ENCODE measurements at places on chromosomes 6 and 20.

DNA sequence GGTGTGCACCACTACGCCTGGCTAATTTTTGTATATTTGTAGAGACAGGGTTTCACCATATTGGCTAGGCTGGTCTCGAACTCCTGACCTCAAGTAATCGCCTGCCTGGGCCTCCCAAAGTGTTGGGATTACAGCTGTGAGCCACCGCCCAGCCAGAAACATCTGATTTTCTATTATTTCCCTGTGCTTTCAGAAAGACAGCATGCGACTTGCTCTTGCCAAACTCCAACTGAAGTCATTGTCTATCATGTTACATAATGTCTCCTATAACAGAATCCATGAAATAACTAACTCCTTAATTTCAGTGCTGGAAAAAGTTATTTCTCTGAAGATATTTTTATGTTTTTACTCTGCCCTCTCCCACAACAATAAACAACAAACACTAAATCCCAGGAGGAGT is 8.5 kb downstream of the RMND1 start:
- DNase-seq = no peak

DNA sequence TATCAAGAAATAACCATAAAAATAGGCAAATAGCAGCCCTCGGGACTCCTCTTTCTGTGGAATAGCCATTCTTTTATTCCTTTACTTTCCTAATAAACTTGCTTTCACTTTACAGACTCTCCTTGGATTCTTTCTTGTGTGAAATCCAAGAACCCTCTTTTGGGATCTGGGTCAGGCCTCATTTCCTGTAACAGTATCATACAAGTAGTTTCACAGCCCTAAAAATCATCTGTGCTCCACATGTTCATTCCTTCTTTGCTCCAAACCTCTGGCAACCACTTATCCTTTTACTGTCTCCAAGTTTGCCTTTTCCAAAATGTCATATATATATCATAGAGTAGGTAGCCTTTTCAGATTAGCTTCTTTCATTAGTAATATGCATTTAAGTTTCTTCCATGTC is 13.5 kb upstream of the NT5E start:
- no peak for DNase-seq

DNA sequence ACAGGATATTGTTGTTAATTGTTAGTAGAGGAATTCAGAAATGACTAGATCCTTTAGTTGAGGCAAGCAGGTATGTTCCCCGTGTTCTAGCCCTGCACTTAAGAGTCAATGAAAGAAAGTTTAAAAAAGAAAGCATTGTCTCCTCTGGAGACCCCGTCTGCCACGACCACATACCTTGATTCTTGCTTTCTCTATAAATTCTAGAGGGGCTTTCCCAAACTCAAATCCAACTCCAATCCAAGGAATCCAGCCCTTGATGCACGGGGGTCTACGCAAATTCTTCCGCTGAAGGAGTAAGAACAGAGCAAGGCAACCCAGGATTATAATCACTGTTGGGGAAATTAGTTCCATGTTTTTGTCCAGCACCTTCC is 401 bp downstream of the CYP39A1 start:
- DNase-seq = no peak

GRCh38 chr20:38225240-38225899 is 35.2 kb downstream of the KIAA1755 start:
- no peak for DNase-seq

DNA sequence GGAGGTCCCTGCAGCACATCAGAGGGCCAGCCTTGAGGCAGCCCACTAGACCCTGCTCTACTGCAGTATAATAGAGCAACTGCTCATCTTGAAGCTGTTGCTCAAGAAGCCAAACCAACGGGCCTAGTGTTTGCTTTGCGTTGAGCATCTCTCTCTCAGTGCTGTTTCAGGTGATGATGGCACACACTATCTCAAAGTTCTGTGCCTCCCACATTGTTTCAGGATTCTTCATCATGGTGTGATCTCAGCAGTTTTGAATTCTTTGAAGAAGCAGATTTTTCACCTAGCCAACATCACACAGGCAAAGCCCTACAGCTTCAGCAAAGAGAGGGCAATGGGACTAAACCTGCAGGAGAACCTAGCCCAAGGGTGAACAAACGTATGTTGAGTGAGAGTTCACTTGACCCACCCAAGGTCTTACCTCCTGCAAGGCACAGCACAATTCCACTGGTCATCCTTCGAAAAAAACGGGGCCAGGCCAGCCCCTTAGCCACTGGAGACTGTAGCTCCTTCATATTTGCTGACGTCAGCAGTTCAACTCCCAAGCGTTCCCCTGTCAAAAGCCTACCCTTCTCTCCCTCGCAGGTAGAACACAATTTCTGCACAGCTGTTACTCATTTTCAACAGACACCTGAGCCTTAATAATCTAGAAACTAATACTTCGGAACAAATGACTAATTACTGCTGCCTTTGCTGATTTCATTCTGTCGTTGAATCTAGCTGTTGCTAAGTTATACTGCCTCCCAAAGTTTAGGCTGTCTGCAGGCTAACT is 15.8 kb downstream of the MYB start:
- DNase-seq = no peak

- no peak for DNase-seq
Measured at GRCh38 chr20:4787820-4788219, 66.1 kb downstream of the PRND start.

GRCh38 chr20:37265152-37265551 is 3.5 kb upstream of the GHRH start:
- DNase-seq = no peak

GRCh38 chr20:62935968-62936585 is 1.9 kb upstream of the GID8 start:
- DNase-seq = no peak

GRCh38 chr6:116373940-116374339 is 3.2 kb downstream of the DSE start:
- no peak for DNase-seq

DNA sequence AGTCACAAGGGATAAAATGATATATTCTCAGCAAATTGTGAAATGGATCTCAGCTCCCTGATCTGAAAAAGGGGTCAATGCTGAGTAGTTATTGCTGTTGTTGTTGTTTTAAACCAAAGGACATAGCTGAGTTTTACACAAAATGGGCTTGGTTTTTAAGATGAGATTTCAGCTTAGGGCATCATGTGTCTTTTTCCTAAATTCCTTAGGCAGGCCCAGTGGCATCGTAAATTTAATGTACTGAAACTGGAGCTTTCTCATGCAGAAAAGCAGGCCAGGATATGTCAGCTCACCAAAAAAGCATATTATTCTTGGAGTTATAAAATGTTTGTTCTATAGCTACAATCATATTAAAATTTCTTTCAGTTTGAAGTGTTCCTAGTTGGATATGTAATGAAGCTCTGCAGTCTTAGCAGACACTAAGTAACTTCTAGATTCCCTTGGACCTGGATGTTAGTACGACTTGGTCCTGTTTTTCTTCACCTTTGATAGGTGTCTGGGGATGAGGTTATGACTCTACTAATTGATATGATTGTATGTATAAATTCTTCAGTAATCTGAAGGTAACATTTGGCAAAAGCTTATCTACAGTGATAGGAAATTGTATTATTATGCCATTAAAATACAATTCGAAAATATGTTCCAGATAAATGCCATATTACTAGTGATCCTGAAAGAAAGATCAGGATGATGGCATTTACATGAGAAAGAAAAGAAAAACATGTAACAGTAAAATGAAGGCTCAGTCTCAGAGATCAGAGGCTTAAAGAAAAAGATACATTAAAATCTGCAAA is 663.3 kb downstream of the RFPL4B start:
- DNase-seq = no peak

DNA sequence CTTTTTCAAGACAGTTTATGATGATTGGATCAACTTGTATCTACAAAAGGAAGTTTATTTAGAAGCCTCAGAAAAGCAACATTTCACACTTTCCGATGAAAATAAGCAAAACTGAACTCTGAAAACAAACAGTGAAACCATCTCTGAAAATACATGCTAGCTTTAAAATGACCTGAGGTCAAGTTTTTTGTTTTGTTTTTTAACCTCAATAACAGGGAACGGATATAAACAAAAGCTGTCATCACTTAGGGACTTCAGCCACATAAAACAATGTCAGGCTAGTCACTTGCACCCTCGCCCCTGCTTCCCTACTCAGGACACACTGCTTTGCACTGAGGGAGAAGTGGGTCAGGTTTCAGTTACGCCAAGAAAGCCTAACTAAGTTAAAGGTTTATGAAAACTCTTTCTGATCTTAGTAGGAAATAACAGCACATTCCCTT is 11.6 kb downstream of the BACH2 start:
- DNase-seq = no peak
